ENCODE measurements at places on chromosomes 4 and X. TPM values are rescaled to one million over a fixed set of nuclear protein-coding genes. Genes with fewer than 3 reads are reported as not detected.

The HSD17B13 gene
- total RNA-seq, result 1.9 TPM

The MAGEE1 gene
- total RNA-seq, result 0.24 TPM

The RASSF6 gene
- 4.1 TPM for total RNA-seq

The PLAC1 gene
- total RNA-seq, result 8.4 TPM

The P2RY10 gene
- 2.4 TPM for total RNA-seq

The RAB41 gene
- not detected for total RNA-seq

The BTK gene
- total RNA-seq, result 6.5 TPM

The GYPE gene
- 1.2 TPM for total RNA-seq

The RBM47 gene
- 15.9 TPM for total RNA-seq

The KLF8 gene
- total RNA-seq, result 7.2 TPM

The FABP2 gene
- total RNA-seq, result 2.9 TPM

The PLS3 gene
- total RNA-seq, result 294 TPM

The FAM156B gene
- total RNA-seq, result 30.3 TPM

The TBC1D8B gene
- 21.7 TPM for total RNA-seq

The BGN gene
- total RNA-seq, result 90.8 TPM

The RPGR gene
- 15.4 TPM for total RNA-seq

Measured in umbilical cord (tissue), 2 donors.